Hindlimb muscle (tissue), 1 donor: ENCODE measurements at places on chromosomes 7 and 10. TPM values are rescaled to one million over a fixed set of nuclear protein-coding genes. Genes with fewer than 3 reads are reported as not detected.

The SLC39A12 gene
- not detected for polyA plus RNA-seq

The BCL7B gene
- polyA plus RNA-seq = 37.7 TPM

- no peak for DNase-seq
Observed at GRCh38 chr10:43778571-43778970, 129.9 kb upstream of the ZNF32 start.

GRCh38 chr10:88165849-88166271 is 302.4 kb downstream of the PTEN start:
- DNase-seq = no peak

- no peak for DNase-seq
Observed at GRCh38 chr10:98300526-98301229, 32.7 kb upstream of the LOXL4 start.

DNA sequence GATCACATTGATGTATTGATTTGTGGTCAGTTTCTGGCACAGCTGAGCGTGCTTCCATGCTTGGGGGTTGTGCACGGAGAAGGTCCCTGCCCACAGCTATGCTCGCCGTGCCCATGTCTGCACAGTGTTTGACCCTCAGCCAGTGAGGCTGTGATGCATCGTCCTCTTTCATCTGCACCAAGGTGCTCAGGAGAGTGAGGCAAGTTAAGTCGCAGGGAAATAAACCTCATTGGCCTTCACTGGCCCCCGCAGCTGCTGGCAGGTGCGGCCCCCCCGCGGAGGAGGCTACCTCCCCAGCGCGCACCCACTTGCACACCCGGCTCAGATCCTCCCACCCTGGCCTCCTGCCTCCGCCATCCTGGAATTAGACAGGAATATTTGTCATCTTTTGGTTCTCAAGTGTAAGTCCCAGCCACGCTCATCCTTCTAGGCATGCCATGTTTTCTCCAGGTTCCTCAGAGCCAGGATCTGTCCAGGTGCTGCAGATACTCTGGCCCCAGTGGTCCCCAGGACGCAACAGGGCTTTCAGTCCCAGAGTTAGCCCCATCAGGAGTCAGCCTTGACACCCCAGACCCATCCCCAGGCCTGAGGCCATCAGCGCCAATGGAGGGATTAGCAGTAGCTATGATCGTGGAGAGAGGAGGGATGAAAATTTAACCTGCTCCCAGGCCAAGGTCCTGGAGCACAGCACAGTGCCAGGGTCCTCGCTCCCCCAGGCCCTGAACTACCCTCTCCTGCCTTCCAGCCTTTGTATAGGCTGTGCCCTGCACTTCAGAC is 93.7 kb downstream of the OAT start:
- DNase-seq = no peak

GRCh38 chr10:20109613-20110012 is 293.4 kb downstream of the PLXDC2 start:
- DNase-seq = no peak

DNA sequence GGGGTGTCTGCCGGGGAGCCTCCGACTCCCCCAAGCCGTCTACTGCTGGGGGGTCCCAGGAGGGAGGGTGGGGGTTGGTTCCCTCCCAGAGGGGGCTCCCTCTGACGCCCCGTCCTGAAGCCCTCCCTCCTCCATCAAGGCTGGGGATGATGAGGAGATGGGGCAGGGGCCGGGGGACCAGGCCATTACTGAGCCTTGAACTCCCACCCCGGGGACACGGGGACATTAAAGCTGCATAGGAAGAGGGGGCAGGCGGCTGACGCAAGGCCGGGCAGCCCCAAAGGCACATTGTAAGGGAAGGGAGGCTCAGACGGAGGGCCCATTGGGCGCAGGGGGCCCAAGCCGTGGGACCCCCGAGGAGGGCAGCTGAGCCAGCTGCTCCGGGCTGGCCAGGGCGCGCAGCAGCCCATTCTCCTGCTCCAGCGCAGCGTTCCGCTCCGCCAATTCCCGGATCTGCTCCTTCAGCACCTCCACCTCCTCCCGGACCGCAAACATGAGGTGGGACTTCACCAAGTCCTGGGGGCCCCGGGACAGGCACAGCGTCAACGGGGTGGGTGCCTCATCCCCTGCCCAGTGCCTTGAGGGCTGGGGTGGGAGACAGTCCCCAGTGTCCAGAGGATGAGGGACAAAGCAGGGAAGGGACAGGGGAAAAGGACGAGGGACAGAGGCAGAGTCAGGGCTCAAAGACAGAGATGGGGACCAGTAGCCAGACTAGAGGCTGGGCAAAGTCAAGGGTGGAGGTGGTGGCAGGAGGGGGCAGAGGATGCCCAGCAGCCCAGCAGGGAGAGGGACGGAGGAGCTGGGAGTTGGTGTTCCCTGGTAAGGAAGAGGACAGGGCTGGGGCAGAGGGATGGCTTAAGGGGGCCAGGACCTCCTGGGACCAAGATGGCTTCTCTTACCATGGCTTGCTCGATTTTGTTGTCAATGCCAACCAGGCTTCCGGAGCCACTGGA is 2.9 kb upstream of the SPACDR start:
- no peak for DNase-seq

DNA sequence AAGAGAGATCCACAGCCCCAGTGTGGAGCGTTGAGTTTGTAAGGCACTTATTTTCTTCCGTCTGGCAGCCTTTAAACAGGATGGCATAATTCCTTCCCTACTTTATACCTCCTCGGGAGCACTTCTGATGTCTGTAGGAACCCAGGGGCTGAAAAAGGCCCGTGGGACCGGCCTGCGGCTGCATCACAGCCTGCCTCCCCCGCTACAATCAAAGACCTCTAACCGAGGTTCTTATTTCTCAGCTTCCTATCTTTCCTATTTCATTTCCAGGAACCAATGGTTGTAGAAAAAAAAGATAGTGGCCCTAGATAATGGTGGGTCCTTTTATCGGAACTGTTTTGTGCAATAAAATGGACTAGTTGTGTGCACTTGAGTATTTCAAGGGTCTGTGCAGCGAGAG is 4.1 kb upstream of the CTBP2 start:
- no peak for DNase-seq

GRCh38 chr10:84179059-84179710 is 5.6 kb downstream of the GPR15LG start:
- DNase-seq = no peak
